ENCODE measurements at places on chromosomes 1 and 21.

DNA sequence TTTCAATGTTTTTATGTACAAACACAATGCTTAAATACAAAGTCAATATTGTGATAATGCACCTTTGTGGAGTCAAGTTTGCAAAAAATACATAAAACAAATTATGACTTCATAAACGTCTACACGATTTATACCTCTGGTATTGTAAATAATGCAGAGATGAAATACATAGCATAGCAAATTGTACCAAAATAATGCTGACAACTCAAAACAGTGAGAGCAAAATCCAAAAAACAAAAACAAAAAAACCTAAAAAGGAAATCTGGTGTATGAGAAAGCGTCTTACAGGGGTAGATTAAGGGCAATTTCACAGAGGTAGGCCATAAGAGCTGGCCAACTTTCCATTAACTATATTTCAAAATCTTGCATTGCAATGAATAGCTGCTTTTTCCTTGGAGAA, 161.5 kb upstream of the LRRC7 start:
- no peaks in the 10 kb centered on the region for H3K4me1 ChIP-seq
- no peaks in the 10 kb centered on the region for H3K36me3 ChIP-seq
- H3K27ac ChIP-seq: no peak overlapping the region

DNA sequence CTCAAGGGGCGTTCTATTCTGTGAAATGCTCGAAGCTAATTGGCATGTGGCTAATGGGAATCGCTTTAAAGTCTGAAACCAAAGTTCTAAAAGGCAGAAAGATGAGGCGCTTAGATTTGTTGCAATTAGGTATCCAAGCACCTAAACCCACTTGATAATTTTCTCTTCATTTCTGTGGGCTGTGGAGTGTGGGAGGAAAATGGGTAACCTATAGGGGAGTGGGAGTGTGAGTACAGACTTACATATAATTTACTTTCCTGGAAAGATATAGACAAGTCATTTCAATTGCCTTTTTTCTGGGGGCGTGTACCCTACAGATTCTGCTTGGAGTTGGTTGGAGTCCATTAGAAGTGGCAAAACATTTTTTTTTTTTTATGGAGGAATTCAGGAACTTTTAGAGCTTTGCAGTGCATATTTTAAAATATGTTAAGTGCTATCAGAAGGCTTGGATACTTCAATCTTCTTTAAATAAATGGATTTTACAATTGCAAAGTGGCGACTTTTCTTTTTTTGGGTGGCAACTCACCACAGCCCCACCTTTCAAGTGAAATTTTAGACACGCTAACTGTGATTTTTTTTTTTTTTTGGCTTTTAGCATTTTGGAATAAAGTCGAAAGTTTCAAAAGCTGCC, 254.5 kb downstream of the CAMTA1 start:
- no peaks in the 10 kb centered on the region for H3K4me1 ChIP-seq
- H3K36me3 ChIP-seq: no peaks in the 10 kb centered on the region
- DNase-seq: no peak
- no peak overlapping the region for H3K27ac ChIP-seq

DNA sequence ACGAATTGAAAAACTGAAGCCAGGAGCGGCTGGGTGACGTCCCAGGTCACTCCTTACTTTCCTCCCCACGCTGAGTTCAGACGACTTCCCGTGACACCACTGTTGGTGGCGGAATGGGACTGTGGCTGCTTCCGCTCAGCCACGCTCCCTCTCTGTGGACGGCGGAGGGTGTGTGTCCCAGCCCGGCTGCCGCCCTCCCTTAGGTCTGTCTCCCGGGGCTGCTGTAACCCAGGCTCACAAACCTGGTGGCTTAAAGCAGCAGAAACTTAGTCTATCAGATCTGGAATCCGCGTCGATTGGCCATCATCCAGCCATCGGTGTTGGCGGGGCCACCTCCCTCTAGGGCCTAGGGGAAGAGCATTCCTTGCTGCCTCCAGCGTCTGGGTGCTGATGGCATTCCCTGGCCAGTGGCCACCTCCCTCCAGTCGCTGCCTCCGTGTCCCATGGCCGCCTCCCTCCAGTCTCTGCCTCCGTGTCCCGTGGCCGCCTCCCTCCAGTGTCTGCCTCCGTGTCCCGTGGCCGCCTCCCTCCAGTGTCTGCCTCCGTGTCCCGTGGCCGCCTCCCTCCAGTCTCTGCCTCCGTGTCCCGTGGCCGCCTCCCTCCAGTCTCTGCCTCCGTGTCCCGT, 17.5 kb downstream of the TRPM2 start:
- peaks cover 26% of the 10 kb centered on the region for H3K36me3 ChIP-seq
- H3K27me3 ChIP-seq: no peaks in the 10 kb centered on the region

GRCh38 chr1:116911779-116912469, 2.2 kb downstream of the PTGFRN start:
- H3K27me3 ChIP-seq: peaks cover 10% of the 10 kb centered on the region
- no peak overlapping the region for H3K4me3 ChIP-seq
- H3K4me1 ChIP-seq: peaks cover 6% of the 10 kb centered on the region

GRCh38 chr1:161009602-161010211, 11.2 kb downstream of the F11R start:
- peaks cover 27% of the 10 kb centered on the region for H3K4me1 ChIP-seq
- H3K36me3 ChIP-seq: no peaks in the 10 kb centered on the region
- no peak for DNase-seq
- no peak overlapping the region for H3K27ac ChIP-seq
- H3K27me3 ChIP-seq: no peaks in the 10 kb centered on the region

DNA sequence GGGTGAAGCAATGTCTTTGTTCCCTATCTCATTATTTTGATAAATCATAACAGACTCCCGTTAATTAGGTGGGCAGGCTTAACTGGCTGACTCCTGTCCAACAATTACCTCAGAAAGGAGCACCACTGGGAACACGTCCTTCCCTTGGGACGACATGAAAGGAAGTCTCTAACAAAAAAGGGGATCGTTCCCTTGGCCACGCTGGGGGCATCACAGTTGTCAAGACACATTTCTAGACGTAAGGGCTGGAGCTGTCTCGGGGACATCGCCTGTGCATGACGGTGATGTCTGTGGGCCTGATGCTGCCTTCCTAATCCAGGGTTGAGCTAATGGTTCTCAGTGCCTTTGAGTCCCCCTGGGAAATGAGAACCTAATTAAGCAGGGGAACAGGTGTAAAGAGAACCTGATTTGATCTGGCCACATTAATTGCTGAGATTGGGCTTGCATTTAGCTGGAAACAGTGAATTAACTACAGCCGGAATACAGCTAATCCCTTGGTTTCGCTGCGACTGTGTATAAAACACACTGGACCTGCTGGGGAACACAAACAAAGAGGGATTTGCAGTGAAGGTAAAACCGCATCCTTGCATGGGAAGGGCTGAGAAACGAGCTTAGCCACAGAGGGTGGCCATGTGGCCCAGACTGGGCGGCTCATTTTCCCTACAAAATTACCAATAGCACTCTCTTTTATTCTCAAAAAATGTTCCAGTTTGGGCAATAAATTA, 111.8 kb downstream of the MRPS6 start:
- peaks cover 2% of the 10 kb centered on the region for H3K27me3 ChIP-seq
- H3K4me1 ChIP-seq: peaks cover 9% of the 10 kb centered on the region
- H3K27ac ChIP-seq: no peak overlapping the region

DNA sequence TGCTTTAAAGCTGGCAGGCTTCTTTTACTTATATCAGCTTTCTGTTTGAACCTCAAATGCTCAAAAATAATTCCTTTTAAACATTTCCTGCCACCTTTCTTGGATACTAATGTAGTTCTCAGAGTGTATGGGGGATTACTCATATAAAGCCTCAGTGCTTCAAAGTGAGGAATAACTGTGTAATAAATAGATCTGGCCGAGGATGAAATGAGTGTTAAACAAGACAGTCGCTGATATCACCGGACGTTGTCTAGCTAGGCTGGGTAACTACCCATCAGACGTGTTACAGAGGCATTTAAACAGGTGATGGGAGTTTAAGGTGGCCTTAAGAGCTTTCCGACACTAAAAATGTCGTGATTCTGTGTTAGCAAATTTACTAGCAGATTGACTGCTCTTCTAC, 53.1 kb downstream of the VANGL2 start:
- no peaks in the 10 kb centered on the region for H3K27me3 ChIP-seq
- no peak for DNase-seq
- peaks cover 2% of the 10 kb centered on the region for H3K36me3 ChIP-seq

DNA sequence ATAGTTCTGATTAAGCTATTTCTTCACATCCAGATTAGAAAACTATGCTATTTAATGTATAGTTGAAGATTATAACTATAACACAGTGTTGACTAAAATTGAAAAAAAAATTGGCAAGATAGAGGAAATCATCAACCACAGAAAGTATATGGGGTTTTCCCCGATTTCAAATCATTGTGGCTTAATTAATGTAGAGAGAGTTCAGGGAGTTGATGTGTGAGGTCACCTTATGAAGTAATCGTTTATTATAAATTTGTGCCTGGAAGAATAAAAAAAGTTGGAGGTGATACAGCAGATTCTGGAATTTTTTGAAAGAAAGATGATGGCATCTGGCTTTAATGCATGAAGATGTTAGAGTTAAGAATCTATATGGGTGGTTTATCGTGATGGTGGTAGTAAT, 84.3 kb downstream of the PTGS2 start:
- no peak overlapping the region for H3K27ac ChIP-seq
- peaks cover 56% of the 10 kb centered on the region for H3K27me3 ChIP-seq
- no peak for DNase-seq
- no peaks in the 10 kb centered on the region for H3K36me3 ChIP-seq

GRCh38 chr21:26844258-26845065, 747 bp downstream of the ADAMTS1 start:
- peaks cover 66% of the 10 kb centered on the region for H3K27me3 ChIP-seq
- H3K4me3 ChIP-seq: peak overlapping the region; percentile 92
- H3K27ac ChIP-seq: peak overlapping the region; percentile 86

GRCh38 chr1:36664571-36665287, 182.0 kb upstream of the CSF3R start:
- H3K4me1 ChIP-seq: peaks cover 3% of the 10 kb centered on the region
- no peaks in the 10 kb centered on the region for H3K36me3 ChIP-seq
- H3K27me3 ChIP-seq: peaks cover 4% of the 10 kb centered on the region
- no peak overlapping the region for H3K4me3 ChIP-seq
- H3K27ac ChIP-seq: no peak overlapping the region
- DNase-seq: no peak

- peaks cover 35% of the 10 kb centered on the region for H3K4me1 ChIP-seq
- no peak overlapping the region for H3K27ac ChIP-seq
- H3K4me3 ChIP-seq: peak overlapping the region; percentile 65
- peaks cover 37% of the 10 kb centered on the region for H3K27me3 ChIP-seq
These were observed 15.2 kb downstream of the BCAN start for GRCh38 chr1:156656806-156657740.

- no peaks in the 10 kb centered on the region for H3K27me3 ChIP-seq
- H3K4me3 ChIP-seq: peak overlapping the region; percentile 84
- peaks cover 78% of the 10 kb centered on the region for H3K4me1 ChIP-seq
- peaks cover 27% of the 10 kb centered on the region for H3K36me3 ChIP-seq
These were observed 9.6 kb downstream of the SMAP2 start for GRCh38 chr1:40383095-40383487.

DNA sequence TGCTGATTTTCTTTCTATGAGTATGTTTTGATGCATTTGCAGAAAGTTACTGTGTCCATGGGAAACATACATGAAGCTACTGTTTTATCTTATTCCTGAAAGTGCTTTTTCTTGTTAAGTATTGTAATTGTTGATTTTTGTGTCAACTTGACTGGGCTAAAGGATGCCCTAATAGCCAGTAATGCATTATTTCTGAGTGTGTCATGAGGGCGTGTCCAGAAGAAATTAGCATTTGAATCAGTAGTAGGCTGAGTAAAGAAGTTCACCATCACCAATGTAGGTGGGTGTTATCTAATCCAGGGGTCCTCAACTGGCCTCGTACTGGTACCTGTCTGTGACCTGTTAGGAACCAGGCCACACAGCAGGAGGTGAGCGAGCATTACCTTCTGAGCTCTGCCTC, 760.2 kb downstream of the PLA2G4A start:
- H3K36me3 ChIP-seq: no peaks in the 10 kb centered on the region
- DNase-seq: no peak
- H3K4me1 ChIP-seq: no peaks in the 10 kb centered on the region
- H3K27me3 ChIP-seq: no peaks in the 10 kb centered on the region
- H3K27ac ChIP-seq: no peak overlapping the region

DNA sequence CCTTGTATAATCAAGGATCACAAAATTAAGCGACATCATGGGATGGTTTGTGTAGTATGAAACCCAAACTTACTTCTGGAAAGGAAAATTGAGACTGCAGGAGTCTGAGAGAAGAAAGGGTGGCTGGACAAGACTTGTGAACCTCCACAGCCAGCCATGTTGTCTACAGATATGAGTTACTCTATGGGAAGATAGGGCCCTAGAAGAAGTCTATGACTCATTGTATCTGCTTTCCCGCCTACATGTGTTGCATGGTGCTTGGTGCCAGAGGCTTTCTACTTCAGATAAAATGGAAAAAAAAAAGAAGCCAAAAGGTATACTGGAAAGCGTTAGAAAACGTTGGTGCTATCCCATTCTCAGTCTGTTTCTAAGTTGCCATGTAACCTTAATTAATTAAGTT, 18.7 kb upstream of the OR6N2 start:
- no peaks in the 10 kb centered on the region for H3K36me3 ChIP-seq
- H3K4me3 ChIP-seq: no peak overlapping the region
- H3K27me3 ChIP-seq: peaks cover 25% of the 10 kb centered on the region
- no peak overlapping the region for H3K27ac ChIP-seq

GRCh38 chr1:63902844-63903589, 129.2 kb downstream of the ROR1 start:
- no peak overlapping the region for H3K27ac ChIP-seq
- no peaks in the 10 kb centered on the region for H3K4me1 ChIP-seq
- no peak for DNase-seq
- no peak overlapping the region for H3K4me3 ChIP-seq
- H3K36me3 ChIP-seq: no peaks in the 10 kb centered on the region

- H3K27ac ChIP-seq: no peak overlapping the region
- DNase-seq: no peak
- no peaks in the 10 kb centered on the region for H3K27me3 ChIP-seq
These were observed 25.9 kb downstream of the STPG1 start for GRCh38 chr1:24387636-24388175.

DNA sequence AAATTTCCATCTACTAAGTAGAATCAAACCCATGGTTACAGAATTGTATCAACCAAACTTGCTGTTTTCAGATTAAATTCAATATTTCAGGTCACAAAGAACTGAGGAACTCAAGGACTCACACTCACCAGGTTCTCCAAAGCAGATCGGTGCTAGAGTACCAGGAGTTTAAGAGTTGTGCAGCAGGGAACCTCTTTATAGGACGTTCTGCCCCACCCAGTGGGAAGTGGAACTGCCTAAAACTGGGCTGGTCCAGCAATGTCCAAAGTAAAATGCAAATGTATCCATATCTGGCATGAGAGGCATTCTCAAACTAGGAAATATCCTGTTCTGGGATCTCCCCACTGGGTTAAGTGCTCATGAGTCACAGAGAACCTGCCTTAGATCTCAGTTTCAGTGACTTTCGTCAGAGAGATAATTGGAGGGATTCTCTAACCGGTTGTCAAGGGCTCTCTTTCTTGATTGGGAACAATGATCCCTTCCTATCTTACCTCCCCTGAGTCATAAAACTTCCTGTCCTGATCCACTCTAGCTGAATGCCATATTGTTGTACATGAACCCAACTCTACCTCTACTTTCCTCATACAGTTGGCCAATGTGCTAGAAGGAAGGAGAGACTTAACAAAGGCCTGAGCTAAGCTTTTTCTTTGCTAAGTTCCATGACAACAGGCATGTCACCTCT, at the start of gene SPRR2D:
SPRR2D (minus strand) TSS at position 171 of the 682 bp plus-strand sequence. CDS start 774 bp downstream, outside the sequence.
- DNase-seq: no peak
- peaks cover 9% of the 10 kb centered on the region for H3K27me3 ChIP-seq
- H3K4me3 ChIP-seq: no peak within 1 kb of the TSS
- H3K4me1 ChIP-seq: no peaks in the 10 kb centered on the region
- H3K27ac ChIP-seq: no peak within 1 kb of the TSS

GRCh38 chr1:197464044-197464443, 196.0 kb downstream of the CRB1 start:
- no peak overlapping the region for H3K27ac ChIP-seq
- H3K27me3 ChIP-seq: peaks cover 4% of the 10 kb centered on the region
- no peak for DNase-seq
- H3K4me1 ChIP-seq: no peaks in the 10 kb centered on the region
- no peak overlapping the region for H3K4me3 ChIP-seq
- H3K36me3 ChIP-seq: no peaks in the 10 kb centered on the region

Measured in T-helper 2 cell treated with Interferon-gamma antibody and Interleukin-4, amounts not matched to agents 5 μg/mL and 100 μg/mL, for 36 hours (primary cell).